ENCODE measurements at places on chromosomes 6 and 20.

DNA sequence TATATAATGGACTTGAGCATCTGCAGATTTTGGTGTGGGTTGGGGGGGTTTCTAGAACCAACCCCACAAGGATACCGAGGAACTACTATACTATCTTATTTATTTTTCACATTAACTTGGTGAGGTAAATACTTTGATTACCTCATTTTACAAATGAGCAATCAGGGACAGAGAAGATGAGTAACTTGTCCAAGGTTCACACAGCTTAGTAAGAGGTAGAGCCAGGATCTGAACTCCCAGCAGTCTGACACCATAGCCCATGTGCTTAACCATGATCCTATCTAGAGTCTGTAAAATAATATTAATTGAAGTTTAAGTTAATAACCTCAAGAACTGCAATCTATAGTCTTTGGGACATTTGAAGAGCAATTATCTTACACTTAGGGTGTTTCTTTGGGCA is 28.6 kb downstream of the DHX35 start:
- no peak for DNase-seq

DNA sequence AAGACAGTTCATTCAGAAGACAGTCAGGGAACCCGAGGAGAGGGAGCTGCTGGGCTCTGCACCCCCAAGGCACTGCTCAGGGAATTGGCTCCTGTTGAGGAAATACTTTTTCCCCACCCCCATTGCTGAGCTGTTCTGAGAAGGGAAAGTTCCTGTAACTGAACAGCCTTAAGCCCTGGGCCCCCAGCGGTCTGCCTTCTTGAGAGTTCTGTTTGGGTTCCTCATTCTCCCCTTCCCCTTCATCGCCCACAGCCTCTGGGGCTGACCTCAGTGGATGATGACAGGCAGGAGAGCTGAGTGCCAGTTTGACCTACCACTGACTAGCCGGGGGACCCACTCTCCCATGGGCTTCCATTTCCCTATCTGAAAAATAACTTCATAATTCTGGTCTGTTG is 10.7 kb downstream of the HCK start:
- no peak for DNase-seq

DNA sequence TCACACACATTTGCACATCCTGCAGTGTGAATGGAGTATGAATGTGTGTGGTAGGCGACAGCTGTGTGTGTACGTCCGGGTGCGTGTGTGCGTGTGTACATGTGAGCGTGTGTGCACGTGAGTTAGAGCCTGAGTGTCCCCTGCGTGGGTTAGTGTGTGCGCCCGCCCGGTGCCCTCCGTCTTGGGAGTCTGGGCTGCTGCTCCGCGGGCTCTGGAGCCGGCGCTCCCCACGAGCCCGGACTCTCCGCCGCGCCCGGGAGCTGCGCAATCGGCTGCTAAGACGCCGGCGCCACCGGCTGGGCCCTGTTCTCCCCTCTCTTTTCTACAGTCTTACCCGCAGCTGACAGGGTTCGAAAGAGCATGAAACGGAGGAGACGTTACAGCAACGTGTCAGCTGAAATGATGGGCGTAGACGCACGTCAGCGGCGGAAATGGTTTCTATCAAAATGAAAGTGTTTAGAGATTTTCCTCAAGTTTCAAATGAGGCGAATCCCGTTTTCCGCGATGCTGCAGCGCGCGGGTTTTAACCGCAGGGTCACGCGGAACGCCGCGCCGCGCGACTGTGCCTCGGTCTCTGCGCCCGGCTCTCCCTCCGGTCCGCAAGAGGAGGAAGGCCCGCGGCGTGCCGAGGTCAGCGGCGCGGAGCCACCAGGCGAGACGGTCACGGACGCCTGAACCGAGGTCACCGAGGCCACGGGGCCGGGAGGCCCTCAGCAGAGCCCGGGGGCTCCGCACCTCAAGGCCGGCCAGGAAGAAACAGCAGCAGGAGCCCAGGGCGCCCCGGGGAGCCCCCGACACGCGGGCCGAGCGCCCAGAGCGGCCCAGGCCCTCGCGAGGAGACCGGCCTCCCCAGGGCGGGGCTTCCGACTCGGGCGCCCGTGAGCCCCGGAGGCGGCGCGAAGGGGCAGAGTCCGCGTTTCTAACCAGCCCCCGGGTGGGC is 95.3 kb upstream of the BHLHE23 start:
- DNase-seq, result peak; percentile 90

DNA sequence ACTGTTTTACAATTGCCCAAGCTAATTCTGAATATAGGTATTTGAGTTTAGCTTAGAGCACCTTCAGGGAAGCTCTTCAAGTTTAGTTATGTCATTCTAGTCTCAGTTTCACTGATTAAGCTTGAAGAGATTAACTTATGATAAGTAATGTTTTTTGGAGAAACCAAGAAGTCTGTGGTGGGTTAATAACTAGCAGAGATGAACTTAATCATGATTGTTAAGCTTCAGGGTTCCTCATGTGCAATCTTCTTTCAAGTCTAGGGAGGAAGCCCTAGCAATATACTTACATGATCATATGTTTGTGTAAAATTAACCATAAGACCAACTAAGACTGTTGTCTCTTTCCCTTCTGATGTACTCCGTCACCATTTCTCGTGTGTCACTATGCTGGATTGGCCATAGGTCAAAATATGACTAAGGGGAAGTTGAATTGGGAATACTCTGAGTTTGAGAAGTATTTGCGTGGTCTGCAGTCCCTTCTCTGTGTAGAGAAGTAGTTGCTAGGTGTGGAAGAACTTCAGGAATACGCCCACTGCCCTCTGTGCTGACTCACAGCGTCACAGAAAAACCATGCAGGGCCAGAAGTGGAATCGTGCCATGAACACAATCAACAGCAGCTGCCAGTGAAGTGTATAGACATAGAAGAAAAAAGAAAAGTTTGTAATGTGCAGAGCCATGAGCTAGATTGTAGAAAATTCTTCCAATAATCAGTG is 88.3 kb downstream of the SH3BGRL2 start:
- DNase-seq, result no peak

DNA sequence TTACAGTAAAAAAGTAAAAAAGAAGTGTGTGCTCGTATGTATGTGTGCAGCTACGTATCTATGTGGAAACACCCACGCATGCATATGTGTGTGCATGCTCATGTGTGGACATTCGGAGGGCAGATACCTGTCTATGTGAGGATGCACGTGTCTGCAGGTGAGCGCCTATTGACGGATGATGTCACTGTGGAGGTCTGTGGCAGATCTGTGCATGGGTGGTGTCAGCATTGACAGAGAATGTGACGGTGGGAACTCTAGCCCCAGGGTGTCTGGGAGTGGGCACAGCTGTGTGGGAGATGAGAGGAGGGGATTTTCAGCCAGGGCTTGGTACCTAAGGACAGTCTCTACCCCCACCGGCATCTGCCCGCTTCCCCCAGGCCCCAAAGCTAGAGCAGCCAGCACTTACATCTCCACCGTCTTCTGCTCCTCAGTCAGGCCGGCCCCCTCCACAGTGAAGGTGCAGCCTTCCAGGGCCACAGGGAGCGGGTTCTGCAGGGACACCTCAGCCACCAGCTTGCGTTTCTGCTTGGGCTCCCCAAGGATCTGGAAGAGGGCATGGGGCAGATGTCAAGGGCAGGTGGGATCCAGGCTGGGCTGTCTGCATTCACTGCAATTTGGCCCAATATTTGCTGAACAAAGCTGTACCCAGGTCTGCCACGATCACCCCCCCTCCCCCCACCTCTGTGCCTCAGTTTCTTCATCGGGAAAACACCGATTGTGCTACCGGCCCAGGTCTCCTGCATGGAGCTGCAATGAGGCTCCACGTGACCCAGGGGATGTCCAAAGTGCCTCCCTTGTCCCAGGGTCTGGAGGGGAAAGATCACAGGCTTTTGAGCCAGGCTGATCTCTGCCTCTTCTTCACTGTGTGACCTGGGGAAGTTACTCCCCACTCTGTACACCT is 34.1 kb downstream of the TGM2 start:
- no peak for DNase-seq

- no peak for DNase-seq
Observed at GRCh38 chr20:13831476-13831875, 46.6 kb downstream of the NDUFAF5 start.

GRCh38 chr20:5215672-5216304 is 89.0 kb downstream of the CDS2 start:
- DNase-seq, result no peak

- no peak for DNase-seq
Observed at GRCh38 chr6:107513214-107513613, 23.3 kb downstream of the SOBP start.

- no peak for DNase-seq
Observed at GRCh38 chr20:13054011-13054410, 45.2 kb downstream of the SPTLC3 start.

DNA sequence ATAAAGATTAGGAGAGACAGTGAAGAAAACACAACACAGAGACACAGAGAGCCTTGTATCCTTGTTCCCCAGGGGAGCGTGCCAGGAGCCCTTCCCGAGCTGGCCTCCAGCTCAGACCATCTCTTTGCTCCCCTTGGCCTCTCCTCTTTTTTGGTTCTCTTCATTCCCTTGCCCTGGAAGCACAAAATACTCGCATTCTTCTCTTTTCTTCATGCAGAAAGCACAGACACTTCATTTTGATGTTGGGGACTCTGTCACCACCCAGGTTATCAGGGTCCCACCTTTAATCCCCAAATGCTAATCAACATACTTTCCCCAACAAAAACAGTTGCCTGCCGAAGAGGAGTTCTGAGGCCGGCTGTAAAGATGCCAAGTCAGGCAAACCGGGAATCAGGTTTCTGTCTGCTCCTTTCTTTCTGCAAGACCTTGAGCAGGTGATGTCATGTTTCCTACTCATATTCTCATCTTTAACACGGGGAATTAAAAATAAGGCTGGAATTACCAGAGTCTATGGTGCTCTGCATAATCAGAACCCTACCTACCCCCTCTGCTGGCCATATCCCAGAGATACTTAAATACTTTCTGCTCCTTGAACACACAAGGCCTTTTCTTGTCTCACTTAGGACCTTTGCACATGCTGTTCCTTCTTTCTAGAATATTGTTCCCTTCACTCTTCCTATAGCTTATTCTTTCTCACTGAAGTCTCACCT is 21.7 kb downstream of the TGM6 start:
- peak; percentile 25 for DNase-seq

GRCh38 chr6:53673162-53673727 is 7.7 kb upstream of the KLHL31 start:
- no peak for DNase-seq

DNA sequence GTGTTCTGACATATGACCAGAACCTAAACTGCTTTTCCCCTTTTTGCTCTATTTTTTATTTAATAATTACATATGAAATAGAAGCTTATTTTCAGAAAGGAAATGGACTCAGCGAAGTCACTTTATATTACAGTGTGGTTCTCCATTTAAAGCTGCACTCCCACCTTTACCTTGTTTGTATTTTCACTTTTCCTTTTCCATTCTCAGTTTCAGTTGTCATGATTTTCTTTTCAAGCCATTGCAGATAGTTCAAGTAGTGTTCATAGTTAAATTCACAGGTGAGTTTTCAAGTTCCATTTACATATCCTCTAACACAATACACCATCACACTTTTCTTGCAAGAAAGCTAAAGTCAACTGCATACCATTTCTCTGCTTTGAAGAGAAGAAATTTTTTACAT is 400.2 kb downstream of the HACE1 start:
- no peak for DNase-seq

- no peak for DNase-seq
Observed at GRCh38 chr6:25645916-25646315, 6.1 kb upstream of the SCGN start.

- no peak for DNase-seq
Observed at GRCh38 chr6:33781131-33781975, 7.6 kb downstream of the LEMD2 start.

GRCh38 chr6:157821342-157822033 is 1.6 kb upstream of the SNX9 start:
- no peak for DNase-seq

DNA sequence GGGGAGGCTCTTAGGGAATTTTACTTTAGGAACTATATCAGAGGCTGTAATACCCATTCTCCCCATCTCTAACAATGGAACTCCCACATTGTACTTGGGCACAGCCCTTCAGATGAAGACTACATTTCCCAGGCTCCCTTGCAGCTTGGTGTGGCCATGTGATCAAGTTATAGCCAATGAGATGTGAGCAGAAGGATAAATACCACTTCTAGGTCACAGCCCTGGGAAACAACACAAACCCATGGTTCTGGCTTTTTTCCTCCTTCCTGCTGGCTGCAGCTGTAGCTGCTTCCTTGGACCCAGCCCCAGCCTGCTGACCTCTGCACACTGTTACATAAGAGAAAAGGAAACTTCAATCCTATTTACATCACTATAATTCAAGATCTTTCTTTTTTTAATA is 445.9 kb upstream of the JARID2 start:
- peak; percentile 77 for DNase-seq

DNA sequence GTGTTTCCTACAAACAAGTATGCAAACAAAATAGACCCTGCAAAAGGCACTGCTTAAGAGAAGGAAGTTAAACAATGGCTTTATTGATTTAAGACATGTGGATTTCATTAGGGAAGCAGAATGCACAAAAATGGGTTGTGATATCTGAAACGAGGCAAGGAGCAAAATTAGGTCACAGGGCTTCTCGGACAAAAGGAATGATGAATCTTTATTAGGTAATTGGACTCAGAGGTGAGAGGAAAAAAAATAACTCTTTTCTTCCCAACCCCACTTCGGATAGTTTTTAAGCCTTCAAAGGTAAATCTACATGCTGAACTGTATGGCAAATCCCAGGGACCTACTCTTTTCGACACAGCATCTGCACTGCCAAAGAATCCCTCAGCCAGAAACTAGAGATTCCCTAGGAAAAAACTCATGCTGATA is 183.0 kb upstream of the TAB2 start:
- no peak for DNase-seq

GRCh38 chr20:33915726-33916331 is 77.9 kb upstream of the RALY start:
- no peak for DNase-seq

DNA sequence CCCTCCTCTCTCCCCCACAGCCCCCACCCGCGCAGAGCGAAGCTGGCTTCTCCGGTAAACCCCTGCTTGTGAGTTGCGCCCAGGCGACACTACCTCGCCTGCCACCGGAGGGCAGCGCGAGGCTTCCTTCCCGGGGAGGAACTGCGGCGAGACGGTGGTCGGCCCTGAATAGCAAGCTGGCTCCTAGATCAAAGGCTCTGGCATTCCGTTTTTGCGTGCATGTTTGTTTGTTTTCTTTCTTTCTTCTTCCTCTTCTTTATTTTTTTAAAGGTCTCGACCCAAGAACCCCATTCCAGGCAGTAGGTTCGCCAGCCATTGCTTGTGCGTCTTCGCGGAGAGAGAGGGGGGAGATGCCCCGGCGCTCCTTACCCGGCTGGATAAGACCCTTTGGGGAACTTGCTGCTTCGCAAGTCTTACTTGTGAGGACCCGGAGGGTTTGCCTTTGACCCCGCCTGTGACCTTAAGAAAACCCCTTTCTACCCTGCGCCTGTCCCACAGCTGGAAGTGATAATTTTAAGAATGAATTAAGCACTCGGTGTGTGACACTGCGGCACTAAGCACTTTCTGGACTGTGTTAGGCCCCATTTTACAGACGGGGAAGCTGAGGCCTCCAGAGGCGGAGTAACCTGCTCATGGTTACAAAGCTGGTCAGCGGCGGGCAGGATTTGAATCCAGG is 92.7 kb upstream of the SIRPA start:
- DNase-seq, result peak; percentile 76

Data from Jurkat, Clone E6-1 (cell line).